Activated CD4-positive, CD25-positive, alpha-beta regulatory T cell treated with anti-CD3 and anti-CD28 coated beads, Interleukin-2, amount 50 U/mL, for 72 hours (primary cell): ENCODE measurements at places on chromosomes 6 and 20.

DNA sequence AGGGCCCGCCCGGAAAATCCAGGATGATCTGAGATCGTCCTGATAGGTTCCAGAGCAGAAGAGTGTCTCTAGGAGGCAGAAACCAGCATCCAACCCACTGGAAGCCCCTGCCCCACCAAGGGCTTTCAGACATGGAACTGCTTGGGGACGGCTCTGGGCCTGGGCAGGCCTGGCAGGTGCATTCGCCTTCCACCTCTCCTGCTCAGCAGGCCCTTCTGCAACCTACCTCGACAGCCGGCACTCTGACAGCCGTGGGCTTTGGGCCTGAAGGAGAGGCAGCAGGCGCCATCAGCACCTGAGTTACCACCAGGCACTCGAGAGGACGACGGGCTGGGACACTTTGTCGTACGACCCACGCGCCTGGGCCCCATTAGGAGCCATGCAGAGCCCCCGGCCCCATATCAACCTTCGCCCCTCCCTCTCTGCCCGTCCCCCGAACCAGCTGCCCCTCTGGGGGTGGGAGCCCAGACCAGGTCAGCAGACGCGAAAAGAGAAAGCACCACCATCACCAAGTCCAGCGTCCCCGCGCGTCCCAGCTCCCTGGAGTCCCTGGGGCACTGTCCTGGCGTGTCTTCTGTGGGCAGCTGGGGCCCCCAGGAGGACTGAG is 44.6 kb downstream of the KCNQ2 start:
- DNase-seq, result no peak

GRCh38 chr6:16414205-16414604 is 175.8 kb downstream of the GMPR start:
- DNase-seq, result no peak

- DNase-seq, result no peak
Measured at GRCh38 chr6:161434921-161435747, 161.3 kb upstream of the AGPAT4 start.

DNA sequence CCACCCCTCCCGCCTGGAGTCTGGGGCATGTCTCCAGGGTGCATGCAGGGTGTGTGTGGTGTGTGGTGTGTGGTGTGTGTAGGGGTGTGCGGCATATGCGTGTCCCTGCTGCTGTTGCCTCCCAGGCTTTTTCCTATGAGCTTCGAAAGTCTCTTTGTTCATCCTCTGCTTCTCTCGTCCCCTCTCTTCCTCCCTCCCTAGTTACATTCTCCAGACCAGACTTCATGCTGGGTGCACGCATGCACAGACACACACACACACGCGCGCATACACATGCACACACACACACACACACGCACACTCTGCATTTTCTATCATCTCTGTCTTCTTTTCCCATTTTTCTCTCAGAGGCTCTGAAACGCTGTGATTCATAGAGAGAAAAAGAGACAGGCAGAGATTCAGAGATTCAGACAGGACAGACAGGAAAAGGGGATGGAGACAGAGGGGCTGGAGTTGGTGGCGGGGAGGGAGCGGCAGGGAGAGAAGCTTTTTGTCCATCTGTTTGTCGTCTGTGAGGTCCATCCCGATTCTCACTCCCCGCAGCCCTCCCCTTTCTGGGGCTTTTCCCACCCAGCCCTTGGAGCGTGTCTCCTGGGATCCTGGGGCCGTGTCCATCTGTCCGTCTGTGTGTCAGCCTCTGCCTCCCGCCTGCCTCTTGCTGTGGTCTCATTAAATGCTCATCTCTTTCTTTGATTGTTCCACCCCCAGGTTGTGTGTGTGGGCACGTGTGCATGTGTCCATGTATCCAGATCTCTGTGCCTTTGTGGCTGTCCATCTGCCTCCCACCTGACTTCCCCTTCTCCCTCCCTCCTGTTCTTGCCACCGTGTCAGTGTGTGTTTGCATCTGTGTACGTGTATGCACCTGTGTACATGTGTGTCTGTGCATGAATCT is 62.6 kb downstream of the SRC start:
- no peak for DNase-seq

- no peak for DNase-seq
Measured at GRCh38 chr6:40738551-40739193, 151.5 kb upstream of the LRFN2 start.

- no peak for DNase-seq
Measured at GRCh38 chr6:41781366-41781730, 766 bp downstream of the PRICKLE4 start.

DNA sequence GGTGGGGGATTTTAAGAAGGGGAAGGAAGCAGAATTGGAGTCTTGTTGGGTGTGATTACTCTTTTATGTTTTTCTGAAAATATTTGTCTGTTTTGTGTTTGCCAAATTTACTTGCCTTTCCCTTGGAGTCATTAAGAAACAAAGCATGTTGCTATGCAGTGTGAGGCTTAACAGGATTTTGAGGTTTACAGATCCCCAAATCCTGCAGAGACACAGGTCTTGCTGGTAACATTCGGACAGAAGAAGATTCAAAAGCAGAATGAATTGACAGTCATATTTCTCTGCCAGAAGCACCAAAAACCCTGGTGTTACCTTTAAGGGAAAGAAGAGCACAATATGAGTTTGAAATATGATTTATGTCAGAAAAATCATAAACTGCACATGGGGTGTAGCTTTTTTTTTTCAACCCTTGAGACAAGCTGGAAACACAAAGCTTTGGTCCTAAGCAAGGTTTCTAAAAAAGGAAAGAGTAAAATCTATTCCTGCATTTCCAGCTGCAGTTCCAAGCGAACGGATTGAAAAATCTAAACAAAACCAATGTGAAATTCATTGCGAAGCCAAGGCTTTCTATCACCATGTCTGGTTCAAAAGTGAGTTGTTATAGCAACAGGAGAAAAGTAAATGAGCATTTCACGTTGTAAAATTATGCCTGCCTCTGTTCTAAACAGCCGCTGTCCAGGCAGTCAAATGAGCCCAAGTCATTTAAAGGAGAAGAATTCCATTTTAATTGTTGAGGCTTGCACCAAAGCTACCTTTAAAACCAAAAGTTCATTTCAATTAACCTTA is 358.9 kb upstream of the SASH1 start:
- DNase-seq, result no peak

- DNase-seq, result no peak
Measured at GRCh38 chr6:157650261-157650640, 172.8 kb upstream of the SNX9 start.

DNA sequence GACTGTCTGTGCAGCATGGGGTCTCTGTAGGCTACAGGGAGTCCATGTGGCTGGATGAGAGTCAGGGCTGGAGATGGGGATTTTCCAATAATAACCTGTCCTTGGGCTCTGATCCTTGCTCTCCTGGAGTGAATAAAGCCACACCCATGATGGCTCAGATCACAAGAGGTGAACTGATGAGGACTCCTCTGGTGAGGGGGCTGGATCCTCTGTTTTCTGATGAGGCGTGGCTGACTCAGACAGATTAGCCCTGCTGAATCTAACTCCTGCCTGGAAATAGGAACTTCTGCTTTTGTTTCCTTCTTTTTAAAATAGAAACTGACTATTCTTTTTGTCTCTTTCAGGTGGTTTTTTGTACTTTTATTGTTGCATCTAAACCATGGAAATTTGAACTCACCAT is 27.0 kb downstream of the CST9L start:
- no peak for DNase-seq

DNA sequence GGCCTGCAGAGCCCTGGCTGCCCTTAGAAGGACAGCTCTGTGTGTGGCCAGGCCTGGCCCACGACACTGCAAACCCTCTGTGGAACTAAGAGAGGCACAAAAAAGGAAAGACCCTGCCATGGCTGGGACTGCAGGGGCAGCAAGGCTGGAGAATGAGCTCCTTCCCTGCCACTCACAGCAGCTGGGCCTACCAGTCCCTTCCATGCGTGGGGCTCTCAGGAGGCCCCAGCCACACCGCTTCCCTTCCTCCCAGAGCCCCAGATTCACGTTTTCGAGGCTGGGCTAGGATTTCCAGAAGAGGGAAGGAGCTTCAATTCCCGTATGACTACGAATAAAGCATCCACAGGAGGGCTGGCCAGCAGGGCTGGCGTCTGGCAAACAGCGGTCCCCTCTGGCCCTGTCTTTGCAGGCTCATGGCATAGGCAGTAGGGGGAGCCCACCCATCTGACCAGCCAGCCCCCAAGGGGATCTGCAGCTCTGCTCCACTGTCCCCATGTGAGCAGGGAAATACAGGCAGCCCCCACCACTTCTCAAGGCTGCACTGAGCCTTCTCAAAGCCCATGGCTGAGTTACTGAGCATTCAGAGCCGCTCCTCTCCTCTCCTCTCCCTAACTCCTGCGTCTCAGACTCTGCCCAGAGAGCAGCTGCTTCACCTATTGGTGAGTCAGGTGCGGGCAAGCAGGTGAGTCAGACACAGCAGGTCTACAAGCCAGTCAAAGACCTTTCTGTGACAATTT is 53.1 kb downstream of the NINL start:
- DNase-seq, result no peak

- no peak for DNase-seq
Measured at GRCh38 chr6:136737871-136738691, 54.2 kb downstream of the MAP3K5 start.

DNA sequence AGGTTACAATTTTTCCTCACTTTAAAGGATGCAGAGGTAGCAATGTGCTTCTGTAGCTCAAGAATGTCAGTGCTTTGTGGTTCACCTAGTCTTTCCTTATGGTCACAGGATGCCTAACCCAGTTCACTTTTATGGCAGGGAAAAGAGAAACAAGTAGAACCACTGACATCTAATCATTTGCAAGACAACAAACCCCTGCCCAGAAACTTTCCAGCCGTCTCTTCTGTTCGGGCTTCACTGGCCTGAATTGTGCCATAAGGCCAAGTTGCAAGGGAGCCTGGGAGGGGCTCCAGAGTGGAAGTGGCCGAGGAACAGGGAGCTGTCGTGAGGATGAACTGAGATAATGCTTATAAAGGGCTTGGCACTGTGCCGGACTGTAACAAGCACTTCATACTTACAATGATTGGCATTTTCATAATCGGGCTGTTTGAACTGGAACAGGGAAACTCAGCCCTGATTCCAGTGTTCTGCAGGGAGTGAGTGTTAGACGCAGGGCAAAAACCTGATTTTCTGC is 212.6 kb downstream of the BCAS1 start:
- DNase-seq, result no peak

DNA sequence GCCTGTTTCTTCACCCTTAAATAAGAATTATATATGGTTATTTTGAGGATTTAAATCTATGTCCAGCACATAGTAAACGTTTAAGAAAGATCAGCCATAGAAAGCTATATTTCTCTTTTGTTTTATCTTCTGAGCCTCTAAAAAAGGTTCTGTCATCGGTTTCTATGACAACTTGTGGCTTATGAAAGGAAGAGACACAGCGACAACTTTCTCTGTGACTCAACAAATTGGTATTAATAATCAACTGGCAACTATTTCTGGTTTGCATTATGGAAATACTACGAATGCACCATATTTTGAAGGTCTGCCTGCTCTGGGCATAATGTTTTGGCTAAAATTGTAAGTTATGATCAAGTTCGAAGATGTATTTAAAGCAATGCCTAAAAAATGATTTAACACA is 751.0 kb downstream of the CD109 start:
- no peak for DNase-seq

- DNase-seq, result no peak
Measured at GRCh38 chr6:121884091-121884490, 448.6 kb downstream of the GJA1 start.

- DNase-seq, result no peak
Measured at GRCh38 chr20:19662637-19662995, 95.4 kb upstream of the RIN2 start.

DNA sequence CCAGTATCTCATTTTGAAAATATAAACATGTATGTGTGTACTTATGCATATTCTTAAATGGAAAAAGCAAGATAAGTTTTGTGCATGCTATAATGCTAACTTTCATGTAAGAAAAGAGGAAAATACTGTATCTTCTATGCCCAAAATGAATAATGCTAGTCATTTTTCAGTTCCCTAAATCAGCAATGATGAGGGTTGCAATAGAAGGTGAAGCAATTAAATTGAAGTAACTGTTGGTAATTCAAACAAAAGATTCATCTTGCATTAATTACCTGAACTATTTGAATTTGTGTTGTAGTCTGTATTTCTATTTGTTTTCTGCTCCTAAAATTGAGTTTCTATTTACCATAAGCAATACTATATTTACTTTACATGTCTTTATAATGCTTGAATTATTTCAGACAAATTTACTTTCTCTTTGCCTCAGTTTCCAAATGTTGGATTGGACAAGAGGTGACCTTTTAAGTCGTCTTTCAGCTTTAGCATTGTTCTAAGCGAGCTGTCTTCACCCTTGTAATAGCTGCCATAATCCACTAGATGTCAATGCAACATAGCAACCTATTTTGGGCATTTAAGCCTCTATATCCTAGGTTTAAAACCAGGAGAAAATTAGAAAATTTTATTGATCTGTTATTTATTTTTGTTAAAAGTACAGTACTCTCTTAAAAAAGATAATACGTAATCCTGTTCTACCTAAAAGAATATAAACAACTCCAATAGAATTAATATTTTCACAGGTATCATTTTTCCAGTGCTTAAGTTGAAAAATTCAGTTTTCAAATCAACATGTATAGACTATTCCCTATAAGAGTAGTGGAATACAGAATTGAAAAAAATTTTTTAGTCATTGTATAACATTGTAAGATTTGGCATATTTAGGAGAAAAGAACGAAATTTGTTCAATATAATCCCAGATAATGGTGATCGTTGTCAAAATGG is 52.3 kb upstream of the IFNGR1 start:
- DNase-seq, result no peak

GRCh38 chr6:140462076-140462452 is 1087.6 kb upstream of the CITED2 start:
- no peak for DNase-seq

GRCh38 chr6:116115781-116116180 is 10.2 kb downstream of the COL10A1 start:
- no peak for DNase-seq

GRCh38 chr20:23234311-23235078 is 116.1 kb upstream of the NXT1 start:
- no peak for DNase-seq

DNA sequence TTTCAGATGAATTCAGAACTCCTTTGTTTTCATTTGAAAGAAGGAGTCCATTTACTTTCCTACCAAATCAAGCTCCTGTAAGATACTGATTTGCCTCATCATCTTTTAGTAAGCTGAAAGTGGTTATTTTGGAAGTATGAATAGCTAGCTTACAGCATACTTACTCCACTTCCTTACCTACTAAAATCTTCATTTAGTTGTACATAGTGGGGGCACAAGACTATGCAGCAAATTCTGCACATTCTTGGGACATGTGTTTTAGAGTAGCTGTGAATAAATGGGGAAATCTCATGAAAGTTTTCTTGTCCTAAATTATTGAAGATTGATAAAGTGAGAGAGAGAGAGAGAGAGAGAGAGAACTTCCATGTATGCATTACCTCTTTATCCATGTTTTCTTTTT is 256.3 kb downstream of the OGFRL1 start:
- no peak for DNase-seq

- DNase-seq, result no peak
Measured at GRCh38 chr20:57242414-57242813, 24.0 kb downstream of the BMP7 start.

- no peak for DNase-seq
Measured at GRCh38 chr6:41572613-41573012, 26.4 kb downstream of the FOXP4 start.
